H7 (cell line): ENCODE measurements at places on chromosomes 3 and 15.
A peak's percentile ranks its signal among the peaks of the same experiment; 100 is the strongest.

GRCh38 chr3:76753599-76753998 lies 286.3 kb upstream of the ROBO2 start:
- DNase-seq, result no peak

GRCh38 chr3:55069950-55070349 lies 142.1 kb upstream of the LRTM1 start:
- DNase-seq, result peak; percentile 23

- no peak for DNase-seq
Observed at GRCh38 chr15:75456710-75457109, 5.2 kb upstream of the SIN3A start.

GRCh38 chr3:182460303-182460702 lies 333.0 kb upstream of the ATP11B start:
- no peak for DNase-seq

GRCh38 chr3:177822681-177823096 lies 625.4 kb upstream of the TBL1XR1 start:
- no peak for DNase-seq

DNA sequence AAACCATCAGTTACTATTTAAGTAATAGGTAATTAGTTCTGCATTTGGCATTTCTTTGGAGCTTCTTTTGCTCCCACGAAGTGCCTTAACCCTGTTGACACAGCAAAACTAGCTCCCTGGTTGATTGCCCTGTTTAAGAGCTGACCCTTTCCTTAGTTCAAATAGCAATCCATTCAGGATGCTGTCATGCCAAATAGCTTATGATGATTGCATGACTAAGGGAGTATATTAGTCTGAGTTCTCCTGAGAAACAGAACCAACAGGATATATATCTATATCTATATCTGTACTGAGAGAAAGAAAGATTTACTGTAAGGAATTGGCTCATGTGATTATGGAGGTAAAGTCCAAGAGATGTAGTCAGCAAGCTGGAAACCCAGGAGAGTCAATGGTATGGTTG lies 50.3 kb upstream of the SPRED1 start:
- DNase-seq, result no peak

DNA sequence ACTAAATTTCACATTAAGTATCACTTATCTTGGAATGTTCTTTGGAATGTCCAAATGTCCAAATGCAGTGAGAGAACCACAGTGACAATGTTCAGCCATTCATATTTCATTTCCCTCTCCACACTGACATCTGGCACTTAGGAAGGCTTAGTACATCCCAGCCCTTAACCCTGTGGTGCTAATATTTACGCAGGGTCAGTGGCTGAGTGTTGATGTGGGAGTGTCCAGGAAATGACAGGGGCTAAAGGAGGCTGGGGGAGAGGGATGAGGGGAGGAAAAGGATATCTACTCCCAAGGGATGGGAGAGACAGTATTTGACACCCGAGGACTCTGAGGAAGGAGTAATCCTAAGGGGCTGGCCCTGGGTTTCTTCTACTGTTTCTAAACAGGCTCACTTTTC lies 14.1 kb upstream of the CCR4 start:
- DNase-seq, result no peak

DNA sequence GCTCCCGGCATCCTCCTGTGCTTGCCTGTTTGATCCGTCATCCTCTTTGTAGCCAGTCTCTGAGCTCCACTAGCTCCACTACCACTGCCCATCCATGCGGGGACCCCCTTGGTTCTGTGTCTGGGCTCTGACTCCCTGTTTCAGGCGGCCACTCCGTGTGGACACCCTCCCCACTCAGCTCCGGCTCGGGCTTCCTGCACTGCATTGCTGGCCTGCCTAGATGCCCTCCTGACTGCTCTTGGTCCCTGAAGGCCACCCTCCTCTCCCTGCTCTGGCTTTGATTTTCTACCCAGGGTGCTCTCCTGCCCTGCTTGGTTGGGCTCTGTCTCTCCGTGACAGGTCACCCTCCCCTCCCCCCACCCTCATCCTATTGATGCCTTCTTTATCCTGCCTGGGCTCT lies 4.0 kb upstream of the ADGRG7 start:
- peak; percentile 5 for DNase-seq
